ENCODE measurements at places on chromosomes 2 and 18. TPM values are rescaled to one million over a fixed set of nuclear protein-coding genes. Genes with fewer than 3 reads are reported as not detected.

DNA sequence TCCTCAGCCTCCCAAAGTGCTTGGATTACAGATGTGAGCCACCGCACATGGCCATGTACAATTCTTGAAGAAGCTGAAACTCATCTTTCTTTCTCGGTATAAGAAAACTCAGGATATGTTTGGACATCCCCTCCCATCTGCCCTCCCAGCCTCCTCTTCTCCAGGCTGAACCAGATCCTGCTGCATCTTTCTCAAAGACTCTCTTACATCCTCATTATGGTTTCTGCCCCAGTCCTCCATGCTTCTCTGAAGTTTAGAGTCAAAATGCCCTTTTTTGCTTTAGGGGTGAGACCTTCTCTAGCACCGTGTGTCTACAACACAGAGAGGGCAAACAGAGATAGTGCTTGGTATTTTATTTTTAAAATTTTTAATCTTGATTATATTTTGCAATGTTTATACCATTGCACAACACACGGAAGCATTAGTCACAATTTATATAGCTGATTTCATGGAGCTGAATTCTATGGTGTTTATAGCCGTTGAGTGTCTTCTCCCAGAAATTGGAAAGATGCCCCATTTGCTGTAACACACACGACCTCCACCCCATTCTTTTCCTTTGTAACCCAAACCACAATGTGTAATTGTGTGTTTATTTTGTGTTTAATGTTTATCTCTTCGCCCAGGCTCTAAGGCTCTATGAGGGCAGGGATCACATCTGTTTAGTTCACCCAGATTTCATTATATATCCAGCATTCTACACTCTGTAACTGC lies 206.0 kb upstream of the TNP1 start:
- no peak for DNase-seq

DNA sequence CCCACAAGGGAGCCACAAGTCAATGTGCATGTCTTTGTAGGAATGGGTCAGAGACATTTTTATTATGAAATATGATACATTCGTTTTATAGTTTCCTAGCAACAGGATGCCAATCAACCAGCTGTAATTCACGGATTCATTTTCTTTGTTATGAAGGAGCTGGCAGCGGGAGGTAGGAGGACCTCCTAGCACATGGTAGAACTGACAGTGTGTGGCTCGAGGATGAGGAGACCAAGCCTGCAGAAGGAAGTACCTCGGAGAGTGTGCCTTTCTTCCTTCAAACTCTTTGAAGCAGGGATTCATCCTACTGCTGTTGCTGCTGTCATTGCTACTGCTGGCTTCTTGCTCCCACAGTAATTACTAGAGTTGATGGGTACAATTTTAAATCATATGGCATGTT lies 504.8 kb upstream of the KLHL29 start:
- no peak for DNase-seq

Gene CCDC93
- 10.7 TPM for total RNA-seq

- DNase-seq, result no peak
Observed at GRCh38 chr2:153476816-153477635, 1.5 kb downstream of the RPRM start.

Gene FOXI3
- total RNA-seq, result not detected

DNA sequence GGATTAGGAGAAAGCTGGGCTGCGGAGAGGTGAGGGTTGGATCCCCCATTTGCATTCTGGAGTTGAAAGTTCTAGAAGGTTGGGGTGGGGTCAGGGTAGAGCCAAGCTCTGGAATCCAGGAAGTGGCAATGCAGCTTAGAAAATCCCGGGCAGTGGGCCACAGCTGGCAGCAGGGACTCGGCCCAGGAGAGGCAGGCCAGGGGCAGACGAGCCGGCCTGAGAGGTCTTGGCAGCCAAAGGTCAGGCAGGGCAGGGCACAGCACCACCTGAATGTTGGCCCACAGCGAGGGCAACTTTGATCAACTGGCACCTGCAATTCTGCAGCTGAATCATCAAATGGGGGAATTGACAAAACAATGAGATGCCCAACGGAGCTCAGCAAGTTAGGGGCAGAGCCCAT lies 139.2 kb downstream of the INHBB start:
- DNase-seq, result no peak

GRCh38 chr2:102592601-102593000 lies 26.8 kb upstream of the SLC9A2 start:
- DNase-seq, result no peak

GRCh38 chr2:120555092-120555491 lies 180.6 kb upstream of the GLI2 start:
- DNase-seq, result no peak

- DNase-seq, result no peak
Observed at GRCh38 chr2:155830817-155831579, 501.5 kb downstream of the NR4A2 start.

Gene METTL8
- 6.6 TPM for total RNA-seq

Gene OR6B2
- not detected for total RNA-seq

Gene FBXO11
- 46.8 TPM for total RNA-seq

Gene GYPC
- 8.7 TPM for total RNA-seq

DNA sequence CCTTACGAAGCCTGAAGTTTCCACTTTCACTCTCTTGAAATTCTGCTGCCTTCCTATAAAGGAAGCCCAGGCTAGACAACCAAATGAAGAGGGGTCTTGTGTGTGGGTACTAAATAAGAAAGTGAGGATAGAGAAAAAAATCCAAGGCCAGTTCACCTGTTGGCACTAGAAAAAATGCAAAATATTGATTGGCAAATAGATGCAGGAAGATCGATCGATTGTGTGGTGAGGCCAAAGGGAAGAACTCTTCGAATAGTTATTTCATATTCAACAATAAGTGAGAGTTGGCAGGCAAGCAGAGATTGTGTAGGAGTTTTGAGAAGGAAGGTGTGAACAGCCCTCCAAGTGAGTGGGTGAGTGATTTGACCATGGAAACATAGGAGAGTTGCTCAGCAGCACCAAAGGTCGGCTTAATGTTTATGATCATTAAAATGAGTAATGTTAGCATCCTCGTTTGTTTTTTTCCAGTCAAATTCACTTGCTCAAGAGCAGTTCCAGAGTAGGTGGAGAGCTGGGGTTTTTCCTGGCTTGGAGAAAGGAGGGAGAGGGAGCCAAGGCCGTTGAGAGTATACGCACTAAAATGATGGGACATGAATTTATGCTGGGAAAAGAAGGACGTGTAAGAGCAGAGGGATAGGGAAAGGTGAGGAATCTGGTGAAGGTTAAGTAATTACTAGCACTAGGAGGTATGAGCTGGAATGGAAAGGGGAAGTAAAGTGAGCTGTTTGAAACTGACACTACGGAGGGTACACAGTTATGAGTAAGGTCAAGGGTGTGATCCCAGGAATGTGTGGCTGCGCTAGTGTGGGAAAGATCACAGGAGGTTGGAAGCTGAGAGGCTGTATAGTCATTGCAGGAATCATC lies 1.1 kb upstream of the NAPG start:
- no peak for DNase-seq

DNA sequence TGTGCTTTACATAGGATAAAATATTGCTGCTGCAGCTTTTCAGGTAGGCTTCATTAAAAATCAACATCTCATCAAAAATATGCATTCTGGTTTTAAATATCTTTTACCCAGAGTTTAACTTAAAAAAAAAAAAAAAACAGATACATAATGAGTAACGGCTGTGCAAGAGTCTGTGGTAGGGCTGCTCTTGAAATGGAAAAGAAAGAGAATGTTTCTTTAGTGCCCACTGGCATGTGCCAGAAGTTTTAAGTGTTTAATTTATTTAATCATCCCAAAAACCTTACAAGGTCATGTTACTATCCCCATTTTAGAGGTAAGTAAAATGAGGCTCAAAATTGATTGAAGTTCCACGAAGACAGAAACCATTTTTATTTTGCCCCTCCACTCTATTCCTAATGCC lies 92.1 kb downstream of the SLC8A1 start:
- no peak for DNase-seq

Gene SIX3
- total RNA-seq, result not detected

Gene GPR45
- total RNA-seq, result not detected

GRCh38 chr18:10100941-10101701 lies 187.3 kb downstream of the VAPA start:
- no peak for DNase-seq

Gene PROKR1
- not detected for total RNA-seq

Gene UNC80
- total RNA-seq, result under 0.01 TPM

DNA sequence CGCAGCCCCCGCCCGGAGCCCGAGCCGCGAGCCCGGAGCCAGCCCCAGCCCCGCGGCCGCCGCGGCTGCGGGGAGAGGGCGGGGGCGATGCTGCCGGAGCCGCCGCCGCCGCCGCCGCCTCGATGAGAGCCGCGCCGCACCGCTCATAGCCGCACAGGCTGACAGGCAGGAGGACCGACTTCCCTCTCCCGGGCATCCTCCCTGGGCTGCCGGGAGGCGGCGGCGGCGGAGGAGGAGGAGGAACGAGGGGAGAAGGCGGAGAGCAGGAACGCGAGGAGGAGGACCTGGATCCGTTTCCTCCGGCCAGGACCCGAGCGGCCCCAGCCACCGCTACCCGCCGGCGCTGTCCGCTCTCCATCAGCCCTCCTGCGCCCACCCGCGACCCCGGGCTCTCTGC lies 370 bp downstream of the KLHL29 start:
- no peak for DNase-seq

- DNase-seq, result no peak
Observed at GRCh38 chr2:78999406-78999805, 26.1 kb upstream of the REG3G start.

DNA sequence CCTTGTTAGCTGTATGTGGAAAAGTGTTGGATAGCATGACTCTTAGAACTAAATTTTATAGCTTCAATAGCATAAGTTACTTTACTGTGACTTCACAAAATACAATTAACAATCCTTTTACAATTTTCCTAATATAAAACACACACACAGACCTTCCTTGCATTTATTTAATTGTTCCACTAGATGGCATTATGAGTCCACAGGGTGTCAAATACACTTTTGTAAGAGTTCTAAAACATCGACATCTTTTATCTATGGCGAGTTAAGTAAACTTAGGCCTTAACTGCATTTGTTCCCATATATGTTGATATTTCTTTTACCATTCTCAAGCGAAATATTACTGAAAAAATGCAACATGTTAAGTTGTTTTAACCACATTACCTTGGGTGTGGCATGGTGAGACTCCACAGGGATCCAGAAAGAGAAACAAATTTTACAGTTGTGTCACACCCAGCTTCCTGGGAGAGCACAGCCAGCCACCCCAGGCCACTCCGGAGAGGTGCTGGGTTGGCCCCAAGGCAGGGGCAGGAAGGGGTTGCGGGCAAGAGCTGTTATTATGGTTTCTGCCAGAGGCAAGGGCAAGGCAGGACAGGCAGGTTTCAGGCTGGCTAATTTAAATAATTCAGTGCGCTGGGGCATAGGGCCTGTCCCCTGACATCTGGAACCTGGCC lies 312.4 kb upstream of the MC4R start:
- DNase-seq, result no peak

Gene VPS4B
- 18.6 TPM for total RNA-seq

DNA sequence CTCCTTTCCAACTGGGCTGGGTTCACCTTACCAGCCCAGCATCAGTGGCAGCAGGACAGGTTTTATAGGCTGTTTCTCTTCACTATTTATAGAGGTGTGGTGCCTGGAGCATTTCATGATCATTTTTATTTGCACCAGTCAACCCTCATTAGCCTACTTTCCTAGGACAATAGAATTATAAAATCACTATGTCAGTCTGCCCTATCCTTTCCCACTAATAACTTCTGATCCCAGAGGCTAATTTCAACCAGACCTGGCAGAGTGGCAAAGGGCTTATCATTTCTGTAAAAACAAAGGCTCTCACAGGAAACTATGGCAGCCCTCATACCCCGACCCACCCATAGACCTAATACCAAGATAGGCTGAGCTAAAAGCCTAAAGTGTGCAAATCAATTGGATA lies 243.5 kb upstream of the TMEFF2 start:
- no peak for DNase-seq

- no peak for DNase-seq
Observed at GRCh38 chr2:96072746-96073145, 38.0 kb upstream of the GPAT2 start.

GRCh38 chr2:103132536-103133217 lies 370.8 kb downstream of the TMEM182 start:
- no peak for DNase-seq

Gene GCA
- 23.4 TPM for total RNA-seq

DNA sequence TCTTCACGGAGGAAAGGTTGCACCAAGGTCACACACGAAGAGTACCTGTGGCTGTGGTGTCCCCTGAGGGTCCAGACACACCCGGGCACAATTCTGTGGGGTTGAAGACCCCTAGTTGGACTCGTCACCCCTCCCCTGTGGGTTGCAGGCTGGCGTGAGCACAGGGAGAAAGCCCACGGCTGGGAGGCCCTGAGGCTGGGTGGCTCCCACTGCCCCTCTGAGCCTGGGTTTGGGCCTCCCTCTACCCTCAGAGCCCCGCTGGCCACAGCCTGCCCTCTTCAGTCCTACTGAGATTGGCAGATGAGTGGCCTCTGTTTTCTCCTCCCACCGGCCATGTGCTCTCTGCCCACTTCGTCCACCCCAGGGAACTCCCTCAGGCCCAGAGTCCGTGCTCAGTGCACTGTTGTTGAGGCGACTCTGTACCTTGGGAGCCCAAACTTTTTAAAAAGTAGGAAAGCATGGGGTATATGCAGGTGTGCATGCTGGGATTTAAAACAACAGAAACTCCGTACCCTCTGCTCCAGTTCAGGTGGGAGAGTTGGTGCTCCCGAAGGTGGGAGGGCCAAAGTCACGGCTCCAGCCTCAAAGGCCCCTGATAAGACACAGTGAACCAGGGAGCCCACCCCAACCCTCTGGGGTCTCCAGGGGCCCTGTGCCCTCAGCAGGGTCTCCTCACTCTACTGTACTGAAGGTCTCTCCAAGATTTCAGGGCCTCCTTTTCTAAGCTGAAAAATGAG lies 19.1 kb downstream of the RAMP1 start:
- DNase-seq, result no peak

DNA sequence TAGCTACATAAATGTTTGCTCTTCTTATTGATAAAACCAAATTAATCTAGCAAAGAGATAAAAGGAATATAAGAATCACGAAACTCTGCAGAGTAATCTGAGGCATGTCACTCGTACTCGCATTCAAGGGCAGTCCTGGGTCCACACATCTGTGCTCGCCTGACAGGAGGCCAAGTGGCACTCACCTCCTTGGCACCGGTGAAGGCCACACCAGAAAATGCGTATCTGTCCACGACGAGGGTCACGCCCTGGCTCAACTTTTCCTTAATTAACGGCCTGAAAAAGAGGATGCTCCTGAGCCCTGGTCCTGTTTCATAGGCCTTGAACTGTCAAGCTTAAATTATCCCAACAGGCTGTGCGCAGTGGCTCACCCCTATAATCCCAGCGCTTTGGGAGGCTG lies 6.6 kb downstream of the DTYMK start:
- DNase-seq, result no peak

Gene C2orf66
- not detected for total RNA-seq

GRCh38 chr2:33122726-33123125 lies 176.0 kb downstream of the LTBP1 start:
- no peak for DNase-seq

Measured in liver (tissue), 10 donors.